Gastroesophageal sphincter (tissue), 4 donors: ENCODE measurements at places on chromosomes 16 and 17. TPM values are rescaled to one million over a fixed set of nuclear protein-coding genes. Genes with fewer than 3 reads are reported as not detected.
A peak's percentile ranks its signal among the peaks of the same experiment; 100 is the strongest.

GRCh38 chr16:10332241-10332640 lies 53.6 kb upstream of the ATF7IP2 start:
- ATAC-seq, result no peak

BBS2 gene
- 29.4 TPM for total RNA-seq

- ATAC-seq, result no peak
Measured at GRCh38 chr16:72924537-72924926, 123.4 kb downstream of the ZFHX3 start.

ABCA6 gene
- 133 TPM for total RNA-seq

SLC16A6 gene
- total RNA-seq, result not detected

ASPA gene
- total RNA-seq, result 1.4 TPM

ODAD4 gene
- 0.19 TPM for total RNA-seq

GP1BA gene
- total RNA-seq, result not detected

TP53TG3 gene
- total RNA-seq, result not detected

DNA sequence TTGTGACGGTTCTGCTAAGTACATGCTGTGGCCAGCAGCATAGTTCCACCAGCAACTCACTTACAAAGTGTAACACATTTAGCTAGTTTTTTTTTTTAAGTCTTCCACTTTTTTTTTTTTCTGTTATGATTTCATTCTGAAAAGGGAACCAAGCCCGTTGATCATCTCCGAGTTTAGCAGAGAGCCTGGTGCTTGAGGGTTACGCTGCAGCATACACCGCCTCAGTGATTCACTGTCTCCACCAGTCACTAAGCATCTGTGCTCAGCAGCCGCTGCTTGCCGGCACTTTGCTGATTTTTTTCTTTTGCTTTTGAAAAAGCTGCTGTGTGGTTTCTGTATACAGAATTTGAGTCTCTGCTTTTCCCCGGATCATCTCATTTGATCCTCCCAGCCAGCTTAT lies 194.5 kb upstream of the CDH13 start:
- ATAC-seq, result no peak

GRCh38 chr16:10356870-10357842 lies 28.7 kb upstream of the ATF7IP2 start:
- ATAC-seq, result no peak

DNA sequence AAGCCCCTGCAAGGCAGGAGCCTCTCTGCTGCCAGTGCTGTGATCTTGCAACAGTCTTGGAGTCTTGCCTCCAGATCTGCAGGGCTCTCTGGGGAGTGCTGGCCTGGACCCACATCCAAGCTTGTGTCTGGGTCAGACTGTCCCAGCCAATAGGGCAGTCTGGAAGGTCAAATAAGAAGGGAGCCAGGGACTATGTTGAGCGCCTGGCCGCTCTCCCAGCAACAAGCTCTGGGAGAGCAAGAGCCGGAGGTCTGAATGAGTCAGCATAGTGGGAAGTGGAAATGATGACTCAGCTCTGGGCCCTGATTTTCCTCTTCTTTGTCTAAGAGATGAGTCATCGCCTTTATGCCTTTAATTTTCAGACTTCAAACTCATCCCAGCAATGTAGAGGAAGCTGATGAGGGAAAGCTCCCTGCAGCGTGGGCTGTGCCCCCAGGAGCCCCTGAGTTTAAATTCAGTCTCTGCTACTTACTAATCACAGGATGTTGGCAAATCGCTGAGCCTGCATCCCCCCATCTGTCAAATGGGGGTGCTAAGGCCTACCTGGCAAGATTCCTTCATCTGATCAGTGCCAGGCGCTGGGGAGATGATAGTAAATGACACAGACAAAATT lies 43.6 kb upstream of the HAPSTR1 start:
- peak; percentile 99 for ATAC-seq

DNA sequence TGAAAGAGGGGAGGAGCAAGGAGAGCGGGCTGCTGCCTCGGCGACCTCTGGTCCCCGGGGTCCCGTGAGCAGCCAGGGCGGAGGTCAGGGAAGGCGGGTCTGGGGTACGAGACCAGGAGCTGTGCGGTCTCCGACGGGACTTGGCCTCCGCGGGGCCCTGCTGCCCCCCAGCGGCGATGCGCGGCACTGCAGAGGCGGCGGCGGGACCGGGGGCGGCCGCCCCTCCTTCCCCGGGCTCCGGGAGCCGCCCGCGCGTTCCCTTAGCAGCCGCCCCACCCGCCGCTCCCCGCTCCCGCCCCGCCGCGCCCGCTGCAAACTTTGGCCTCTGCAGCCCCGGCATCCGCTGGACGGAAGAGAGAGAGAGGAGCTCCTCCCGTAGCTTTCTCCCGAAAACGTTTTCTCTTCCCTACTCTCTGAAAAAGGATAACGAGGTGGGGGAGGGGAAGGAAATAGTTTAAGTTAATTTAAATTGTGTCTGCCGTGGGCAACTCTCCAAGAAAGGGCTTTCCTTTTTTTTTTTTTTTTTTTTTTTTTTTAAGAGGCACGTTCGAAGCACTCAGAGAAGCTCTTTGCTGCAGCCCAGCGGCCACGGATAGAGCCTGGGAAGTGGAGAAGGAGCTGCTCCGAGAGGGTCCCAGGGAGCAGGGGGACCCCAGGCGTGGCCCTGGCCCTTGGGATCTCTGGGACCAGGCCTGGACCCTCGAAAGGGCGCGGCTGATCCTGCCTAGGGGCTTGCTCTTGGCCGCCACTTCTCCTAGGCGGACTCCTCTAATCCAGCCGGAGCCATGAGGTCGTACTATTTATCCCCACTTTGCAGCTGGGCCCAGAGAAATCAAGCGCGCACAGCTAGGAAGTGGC lies 43.2 kb downstream of the C16orf82 start:
- ATAC-seq, result peak; percentile 91

ALOXE3 gene
- total RNA-seq, result not detected

DNA sequence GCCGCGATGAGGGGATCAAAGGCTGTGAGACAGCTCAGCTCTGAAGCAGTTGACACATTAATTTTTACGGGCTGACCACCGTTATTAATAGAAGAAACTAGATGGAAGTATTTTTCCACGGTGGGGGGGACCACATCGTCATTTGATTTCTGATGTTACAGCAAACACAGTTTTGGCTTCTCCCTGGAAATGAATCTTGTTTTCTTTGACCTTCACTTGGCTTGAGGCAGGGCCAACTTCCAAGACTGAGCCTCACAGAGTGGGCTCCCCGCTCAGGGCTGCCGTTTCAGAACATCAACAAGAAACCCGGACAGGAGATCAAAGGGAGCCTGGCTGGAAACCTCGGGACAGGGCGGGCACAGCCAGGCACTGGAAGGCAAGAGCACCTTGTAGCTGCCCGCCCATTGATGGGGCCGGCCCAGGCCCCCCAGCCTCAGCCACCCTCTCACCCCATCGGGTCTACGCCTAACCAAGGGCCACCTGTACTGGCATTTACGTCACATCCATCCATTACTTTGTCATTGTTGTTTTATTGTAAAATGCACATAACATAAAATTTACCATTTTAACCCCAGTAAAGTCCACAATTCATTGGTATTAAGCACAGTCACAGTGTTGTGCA lies 124.6 kb downstream of the C16orf95 start:
- ATAC-seq, result no peak

DNA sequence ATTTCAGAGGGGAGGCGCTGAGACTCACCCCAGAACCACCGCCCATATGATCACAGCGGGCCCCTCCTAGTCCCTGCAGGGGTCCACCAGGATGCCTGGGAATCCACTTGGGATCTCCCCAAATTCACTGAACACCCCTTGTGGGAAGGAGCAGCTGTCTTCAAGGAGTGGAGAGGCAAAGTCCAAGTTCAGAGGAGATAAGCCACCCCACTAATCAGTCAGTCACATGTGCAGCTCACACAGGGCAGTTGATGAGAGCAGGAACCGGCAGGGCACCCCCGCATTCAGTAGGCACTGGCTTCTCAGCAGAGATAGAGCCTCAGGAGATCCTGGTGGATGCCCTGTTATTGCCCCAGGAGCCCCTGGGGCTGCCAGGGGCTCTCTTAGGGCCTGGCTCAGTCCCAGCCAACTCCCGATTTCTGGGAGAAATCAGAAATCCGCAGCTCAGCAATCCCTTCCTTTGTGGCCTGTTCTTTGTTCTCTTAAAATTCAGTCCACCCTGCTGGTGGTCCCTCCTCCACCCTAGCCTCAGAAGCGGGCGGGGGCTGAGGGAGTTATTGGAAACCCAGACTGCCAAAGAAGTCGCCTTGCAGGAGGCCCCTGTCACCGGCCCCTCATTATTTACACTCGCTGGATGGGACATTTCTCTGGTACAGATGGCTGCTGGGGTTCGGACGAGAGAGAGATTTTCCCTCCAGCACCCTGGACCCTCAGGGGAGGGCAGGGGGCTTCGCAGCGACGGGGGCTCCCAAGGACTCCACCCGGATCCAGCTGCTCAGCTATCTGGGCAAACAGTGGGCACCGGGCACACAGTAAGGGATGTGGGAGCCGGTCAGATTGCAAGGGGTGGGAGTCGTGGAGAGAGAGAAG lies 1.8 kb downstream of the CDC42EP4 start:
- ATAC-seq, result no peak

DNA sequence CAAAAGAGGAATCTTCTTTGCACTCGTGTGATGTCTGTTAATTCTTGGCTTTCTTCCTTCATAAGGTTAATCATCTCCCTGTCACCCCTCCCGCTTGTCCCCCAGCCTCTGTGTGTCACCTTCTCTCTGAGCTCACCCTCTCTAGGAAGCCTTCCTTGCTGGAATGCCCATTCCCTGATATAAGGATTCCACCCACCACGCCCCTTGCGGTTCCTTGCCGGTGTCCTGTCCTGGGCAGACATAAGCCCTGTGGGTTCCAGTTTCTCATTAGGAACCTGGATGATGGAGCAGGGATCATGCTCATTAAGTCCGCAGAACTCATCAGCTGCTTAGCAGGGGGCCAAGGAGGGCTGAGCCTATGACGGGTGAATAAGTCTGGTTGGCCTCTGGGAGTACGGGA lies 559.3 kb downstream of the MAF start:
- ATAC-seq, result no peak

DNA sequence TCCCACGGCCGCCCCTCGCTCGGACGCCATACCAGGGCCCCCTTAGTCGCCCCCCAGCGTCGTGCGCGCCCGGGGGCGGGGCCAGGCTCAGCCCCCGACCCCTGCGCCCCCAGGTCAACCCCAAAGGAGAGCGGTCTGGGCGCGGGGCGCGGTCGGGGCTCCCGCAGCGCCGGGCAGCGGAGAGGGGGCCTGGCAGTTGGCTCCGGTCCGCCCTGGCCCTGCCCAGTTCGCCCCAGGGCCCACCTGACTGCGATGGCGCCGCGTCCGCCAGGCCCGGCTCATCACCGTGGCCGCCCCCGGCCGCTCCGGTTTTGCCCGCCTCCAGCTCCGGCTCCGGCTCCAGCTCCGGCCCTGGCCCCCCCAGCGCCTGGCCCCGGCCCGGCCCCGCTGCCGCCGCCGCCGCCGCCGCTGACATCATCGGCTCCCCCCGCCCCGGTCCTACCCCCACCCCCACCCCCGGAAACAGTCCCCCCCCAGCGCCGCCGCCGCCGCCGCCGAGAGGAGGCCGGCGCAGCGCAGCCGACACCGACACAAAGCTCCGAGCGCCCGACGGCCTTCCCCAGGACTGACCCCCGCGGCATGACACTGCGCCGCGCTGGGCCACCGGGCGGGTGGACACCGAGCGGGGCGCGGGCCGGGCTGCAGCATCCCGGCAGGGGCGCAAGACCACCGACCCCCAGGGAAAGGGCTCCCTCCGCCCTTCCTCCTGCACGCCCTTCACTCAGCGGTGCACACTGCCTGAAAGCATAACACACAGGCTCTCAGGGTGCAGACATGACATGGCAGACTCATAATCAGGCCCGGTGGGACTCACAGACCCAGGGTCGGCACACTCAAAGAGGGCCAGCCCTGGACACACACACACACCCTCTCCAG lies at the start of gene ZBTB4:
Gene ZBTB4, minus strand, starts transcription at position 419 of the 876 bp plus-strand sequence. CDS start 12,830 bp downstream, outside the sequence.
- ATAC-seq, result peak; percentile 14

DNA sequence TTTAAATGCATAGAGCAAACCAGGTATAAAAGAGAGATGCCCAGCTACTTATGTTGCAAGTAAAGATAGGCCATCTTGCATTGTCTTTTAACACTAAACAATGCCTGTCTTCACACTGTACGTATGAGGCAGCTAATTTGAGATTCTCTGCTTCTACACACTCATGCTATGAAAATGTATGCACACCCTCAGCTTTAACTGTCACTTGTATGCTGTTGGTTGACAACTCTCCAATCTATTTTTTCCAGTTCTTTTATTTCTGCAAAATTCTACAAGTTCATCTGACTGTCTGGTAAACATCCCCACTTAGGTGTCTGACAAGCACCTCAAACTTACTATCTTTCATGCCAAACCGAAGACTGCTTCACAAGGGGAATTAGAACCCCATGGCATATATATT lies 131.7 kb upstream of the SOX9 start:
- ATAC-seq, result no peak

CCL14 gene
- 6.5 TPM for total RNA-seq

GOT2 gene
- total RNA-seq, result 94.6 TPM

- no peak for ATAC-seq
Measured at GRCh38 chr16:50490828-50491227, 57.4 kb upstream of the NKD1 start.

- peak; percentile 35 for ATAC-seq
Measured at GRCh38 chr16:84726669-84727467, 27.1 kb downstream of the USP10 start.

DNA sequence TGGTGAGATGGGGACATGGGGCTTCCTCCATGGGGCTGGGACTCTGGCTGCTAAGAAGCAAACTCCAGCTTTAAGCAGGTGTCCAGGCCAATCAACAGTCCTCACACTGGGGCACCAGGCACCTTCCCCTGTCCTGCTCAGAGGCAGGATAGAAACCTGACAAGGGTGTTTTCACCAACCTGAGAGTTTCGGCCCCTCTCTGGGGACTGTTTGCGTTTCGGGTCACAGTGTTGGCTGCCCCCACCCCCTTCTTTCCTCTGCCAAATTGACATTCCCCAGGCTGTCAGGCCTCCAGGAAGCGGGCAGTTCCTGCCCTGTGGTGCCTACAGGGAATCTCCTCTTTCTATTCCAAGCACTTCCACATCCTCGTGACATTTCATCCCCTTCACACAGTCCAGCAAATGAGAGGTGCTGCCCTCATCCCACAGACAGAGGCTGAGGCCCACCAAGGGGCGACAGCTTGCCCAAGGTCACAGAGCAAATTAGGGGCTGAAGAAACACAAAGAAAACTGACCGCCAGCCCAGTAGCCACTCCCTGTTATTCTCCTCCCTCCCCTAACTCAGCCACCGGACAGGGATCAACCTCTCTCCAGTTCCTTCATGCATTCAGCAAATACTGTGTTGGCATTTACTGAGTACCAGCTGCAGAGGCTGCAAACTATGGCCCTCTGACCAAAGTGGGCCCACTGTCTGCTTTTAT lies 38.0 kb downstream of the MMP15 start:
- no peak for ATAC-seq

GRCh38 chr16:89401641-89402445 lies 88.5 kb downstream of the ANKRD11 start:
- ATAC-seq, result no peak

- ATAC-seq, result no peak
Measured at GRCh38 chr16:79769270-79769927, 168.9 kb upstream of the MAF start.

SP2 gene
- total RNA-seq, result 6.9 TPM
